ENCODE measurements at places on chromosomes 11 and 22.

DNA sequence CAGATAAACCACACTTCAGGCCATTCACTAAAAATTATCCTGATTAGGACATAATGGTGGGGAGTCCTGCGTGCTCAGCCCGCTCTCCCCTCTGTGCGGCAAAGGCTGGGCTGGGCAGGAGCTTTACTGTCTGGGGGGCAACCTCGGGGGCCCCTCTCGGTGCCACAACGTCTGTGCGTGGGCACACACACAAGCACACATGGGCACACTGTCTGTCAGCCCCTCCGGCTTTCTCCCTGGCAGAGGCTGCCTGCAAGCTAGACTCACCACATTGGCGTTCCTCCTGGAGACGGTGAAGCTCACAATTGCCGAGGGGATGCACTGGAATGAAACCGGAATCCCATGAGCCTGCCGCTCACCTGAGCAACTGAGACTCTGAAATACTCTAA lies 5.2 kb downstream of the MLC1 start:
- no peak for DNase-seq

DNA sequence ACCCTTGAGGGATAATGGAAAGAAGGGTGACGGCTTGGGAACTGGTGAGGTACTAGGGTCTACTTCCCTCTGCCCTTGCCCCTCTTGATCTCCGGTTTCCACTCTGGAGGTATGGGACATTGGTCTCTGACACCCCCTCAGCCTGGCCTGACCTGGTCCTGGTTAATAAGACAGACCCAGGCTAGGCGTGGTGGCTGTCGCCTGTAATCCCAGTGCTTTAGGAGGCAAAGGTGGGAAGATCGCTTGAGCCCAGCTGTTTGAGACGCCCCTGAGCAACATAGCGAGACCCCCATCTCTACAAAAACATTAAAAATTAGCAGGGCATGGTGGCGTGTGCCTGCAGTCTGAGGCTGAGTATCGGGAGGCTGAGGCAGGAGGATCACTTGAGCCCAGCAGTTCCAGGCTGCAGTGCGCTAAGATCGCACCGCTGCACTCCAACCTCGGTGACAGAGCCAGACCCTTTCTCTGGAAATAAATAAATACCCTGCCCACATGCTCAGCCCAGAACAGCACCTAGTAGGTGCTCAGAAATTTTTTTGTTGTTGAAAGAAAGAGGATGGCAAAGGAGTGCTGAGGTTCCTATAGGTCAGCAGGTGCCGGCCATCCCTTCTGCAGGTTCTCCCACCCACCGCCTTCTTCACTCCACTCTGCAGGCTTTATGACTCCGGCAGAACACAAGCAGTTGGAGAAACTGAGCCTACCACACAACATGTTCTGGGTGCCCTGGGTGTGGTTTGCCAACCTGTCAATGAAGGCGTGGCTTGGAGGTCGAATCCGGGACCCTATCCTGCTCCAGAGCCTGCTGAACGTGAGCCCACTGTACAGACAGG lies 6.3 kb downstream of the BEST1 start:
- no peak for DNase-seq

- no peak for DNase-seq
Observed at GRCh38 chr11:70410276-70411205, 12.2 kb downstream of the CTTN start.

- peak; percentile 80 for DNase-seq
Observed at GRCh38 chr22:50190182-50190940, 4.6 kb downstream of the TRABD start.

GRCh38 chr22:40401532-40401931 lies 31.1 kb downstream of the SGSM3 start:
- DNase-seq = no peak

DNA sequence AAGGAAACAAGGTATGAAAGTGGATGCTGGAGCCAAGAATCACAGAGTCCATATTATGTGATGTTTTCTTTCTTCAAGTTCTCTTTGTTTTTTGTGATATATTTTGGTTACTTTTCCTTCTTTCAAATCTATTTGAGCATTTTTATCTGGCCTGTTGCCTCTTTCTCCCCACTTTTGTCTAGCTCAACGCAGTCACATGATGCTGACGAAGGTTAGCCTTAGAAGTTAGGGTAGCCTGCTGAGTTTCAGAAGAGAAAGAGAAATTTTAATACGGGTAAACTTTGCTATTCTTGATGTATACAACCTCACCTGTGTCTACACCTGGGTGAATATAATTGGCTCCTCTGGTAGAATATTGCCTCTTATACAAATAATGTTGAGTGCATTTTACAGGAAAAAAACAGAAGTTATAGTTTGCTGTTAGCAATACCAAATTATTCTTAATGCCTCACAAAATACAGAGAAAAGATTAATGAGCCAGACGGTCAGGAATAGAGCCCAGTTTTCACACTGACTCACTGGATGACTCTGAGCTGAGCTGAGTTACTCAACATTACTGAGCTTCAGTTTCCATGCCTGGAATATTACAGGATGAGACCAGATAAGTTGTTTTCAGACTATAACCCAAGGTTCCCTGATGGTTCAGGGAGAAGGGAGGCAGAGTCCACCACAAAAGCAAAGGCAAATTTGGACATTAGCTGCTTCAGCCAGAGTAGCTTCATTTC lies 161.6 kb upstream of the BDNF start:
- DNase-seq = no peak

DNA sequence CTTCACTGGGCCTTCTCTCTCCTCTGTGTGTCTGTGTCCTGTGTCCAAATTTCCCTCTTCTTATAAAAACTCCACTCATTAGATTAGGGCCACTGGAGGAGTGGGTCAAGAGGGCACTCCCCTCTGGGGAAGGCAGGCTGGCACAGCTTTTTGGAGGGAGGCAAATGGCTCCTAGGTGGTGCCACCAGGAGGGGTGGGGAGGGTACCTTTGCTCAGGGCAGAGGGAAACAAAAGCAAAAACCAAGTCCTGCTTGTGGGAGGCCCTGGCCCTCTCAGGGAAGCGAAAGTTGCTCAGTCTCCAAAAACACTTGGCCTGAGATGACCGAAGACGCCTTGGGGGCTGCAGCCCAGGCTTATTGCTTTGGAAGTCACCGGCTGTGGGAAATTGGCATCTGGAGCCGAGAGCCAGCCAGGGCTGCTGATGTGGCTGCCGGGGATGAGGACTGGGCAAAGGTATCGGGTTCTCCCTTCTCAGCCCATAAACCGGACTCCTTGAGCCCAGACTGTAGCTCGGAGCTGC lies 48.2 kb upstream of the ANO1 start:
- no peak for DNase-seq

DNA sequence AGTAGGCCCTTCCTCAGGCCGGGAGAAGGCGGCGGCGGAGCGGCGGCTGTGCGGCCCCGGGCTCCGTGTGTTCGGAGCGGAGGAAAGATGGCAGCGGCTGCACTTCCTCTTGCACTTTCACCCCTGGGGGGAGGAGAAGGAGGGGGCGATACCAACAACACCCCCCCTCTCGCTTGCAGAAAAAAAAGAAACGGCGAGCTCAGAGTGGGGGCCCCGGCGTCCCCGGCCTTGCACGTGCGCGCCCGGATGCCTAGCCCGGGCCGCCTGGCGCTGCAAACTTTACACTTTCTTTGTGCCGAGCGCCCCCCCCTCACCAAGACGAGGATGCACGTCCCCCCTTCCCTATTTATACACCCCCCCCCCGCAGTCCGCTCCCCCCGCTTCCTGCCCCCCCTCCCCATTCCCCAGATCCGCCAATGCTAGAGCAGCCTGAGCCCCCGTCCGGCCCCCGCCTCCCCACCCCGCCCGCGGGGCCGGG lies at the start of gene PATZ1:
Gene PATZ1 (minus strand): TSS at position 92 of the 478 bp plus-strand sequence. CDS start 744 bp downstream, outside the sequence.
- DNase-seq = peak; percentile 92
